CD4-positive, alpha-beta T cell treated with Interleukin-2 at 100 ng/mL for 4 hours (primary cell): ENCODE measurements at places on chromosomes 1 and 21.

DNA sequence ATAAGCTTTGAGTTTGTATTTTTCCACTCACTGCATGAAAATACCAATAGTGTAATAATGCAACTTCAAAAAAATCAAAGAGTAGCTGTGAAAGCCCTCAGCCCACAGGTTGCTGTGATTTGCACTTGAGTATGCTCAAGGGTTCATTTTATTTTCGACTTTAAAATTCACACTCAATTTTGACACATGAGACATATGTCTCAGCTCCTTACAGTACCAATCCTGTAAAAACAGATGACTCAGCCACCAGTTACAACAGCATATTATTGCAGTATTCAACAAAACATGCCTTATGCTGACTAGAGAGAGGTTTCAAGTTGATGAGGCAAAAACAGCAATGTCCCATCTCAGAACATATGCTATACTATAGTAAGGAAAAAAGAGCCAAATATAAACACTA is 66.1 kb downstream of the CYYR1 start:
- DNase-seq: no peak

DNA sequence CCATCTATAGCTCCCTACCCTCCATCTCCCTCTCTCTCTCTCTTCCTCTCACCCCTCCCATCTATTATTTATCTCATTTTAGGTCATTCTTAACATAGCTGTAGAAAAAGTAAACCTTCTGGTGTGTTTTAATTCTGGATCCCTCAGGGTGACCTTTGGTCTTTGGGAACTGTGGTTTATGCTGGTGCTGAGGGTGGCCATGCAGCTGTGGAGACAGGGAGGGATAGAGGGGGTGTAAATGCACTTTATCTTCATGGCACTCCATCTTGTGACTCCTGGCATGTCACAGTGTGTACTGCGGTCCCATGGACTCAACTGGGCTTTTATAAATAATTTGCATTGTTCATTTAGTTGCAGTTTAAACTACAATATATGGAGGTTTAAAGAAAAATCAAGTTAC is 50.2 kb upstream of the RUNX1 start:
- DNase-seq: no peak

GRCh38 chr1:119564548-119564947 is 57.5 kb downstream of the HSD3B1 start:
- no peak for DNase-seq

GRCh38 chr21:33975548-33976081 is 60.0 kb upstream of the ATP5PO start:
- DNase-seq: peak; percentile 92

DNA sequence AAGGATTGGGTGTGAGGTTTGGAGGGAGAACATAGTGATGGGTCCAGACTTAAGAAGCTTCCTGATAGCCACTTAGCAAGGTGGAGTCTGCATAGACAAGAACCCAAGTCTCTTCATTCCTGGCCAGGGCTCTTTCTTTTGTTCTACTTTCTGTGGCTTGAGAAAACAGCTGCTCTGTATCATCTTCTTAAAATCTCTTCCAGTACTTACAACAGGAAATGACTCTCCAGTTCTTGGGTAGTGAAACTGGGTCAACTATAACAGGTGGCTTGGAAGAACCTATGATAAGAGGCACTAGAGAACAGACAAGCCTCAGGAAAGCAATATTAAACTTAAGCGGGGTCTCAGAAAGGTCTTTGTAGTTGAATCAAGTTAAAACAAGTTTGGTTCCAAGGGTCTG is 148.1 kb upstream of the USP24 start:
- peak; percentile 0 for DNase-seq

- DNase-seq: no peak
These were observed 517.4 kb downstream of the KIF26B start for GRCh38 chr1:245671966-245672767.

GRCh38 chr1:229981736-229982135 is 85.3 kb upstream of the GALNT2 start:
- no peak for DNase-seq

- DNase-seq: no peak
These were observed 14.1 kb upstream of the SVBP start for GRCh38 chr1:42831273-42831672.

DNA sequence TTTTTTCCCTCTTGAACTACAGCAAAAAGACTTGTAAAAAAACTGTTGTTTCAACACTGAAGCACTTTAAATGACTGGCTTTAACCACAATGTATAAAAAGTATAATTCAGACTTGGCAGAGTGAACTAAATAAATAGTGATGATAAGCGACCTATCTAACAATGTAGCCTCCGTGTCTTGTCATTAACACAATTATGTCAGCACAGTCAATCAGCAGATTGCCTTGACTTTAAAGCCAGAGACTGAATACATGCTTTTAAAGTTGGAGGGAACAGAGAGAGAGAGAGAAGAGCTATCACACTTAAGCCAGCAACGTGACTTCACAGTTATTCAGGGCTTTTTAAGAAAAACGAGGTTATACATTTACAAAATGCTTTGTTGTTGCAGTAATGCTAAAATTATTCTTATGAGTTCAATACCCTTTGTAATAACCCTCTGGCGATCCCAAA is 378.1 kb downstream of the LMO4 start:
- DNase-seq: no peak

- DNase-seq: no peak
These were observed 74.1 kb upstream of the CASZ1 start for GRCh38 chr1:10870493-10871096.

GRCh38 chr1:201603613-201604232 is 64.8 kb downstream of the NAV1 start:
- no peak for DNase-seq

GRCh38 chr1:241779897-241780296 is 68.1 kb upstream of the EXO1 start:
- DNase-seq: no peak

- DNase-seq: no peak
These were observed 115.4 kb downstream of the TRABD2B start for GRCh38 chr1:47881505-47882442.

DNA sequence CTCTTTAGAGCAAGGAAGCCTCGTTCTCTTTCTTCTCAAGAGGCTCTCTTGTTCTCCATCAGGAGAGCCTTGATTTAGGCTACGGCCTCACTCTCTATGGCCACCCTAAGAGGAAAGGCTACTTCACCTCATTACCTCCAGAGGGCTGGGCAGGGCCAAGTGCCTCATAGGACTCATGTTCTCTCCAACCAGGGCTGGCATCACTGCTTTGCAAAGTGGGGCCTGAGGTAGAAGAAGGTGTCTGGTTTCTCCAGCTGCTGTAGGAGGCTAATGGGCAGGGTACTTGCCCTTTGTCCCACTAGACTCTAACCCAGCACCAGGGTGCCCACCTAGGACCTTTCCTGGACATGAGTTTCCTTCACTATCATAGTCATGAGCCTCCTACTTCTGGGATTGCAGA is 2.1 kb upstream of the ATXN7L2 start:
- no peak for DNase-seq

GRCh38 chr21:45641480-45642035 is 2.0 kb upstream of the PCBP3 start:
- DNase-seq: no peak

DNA sequence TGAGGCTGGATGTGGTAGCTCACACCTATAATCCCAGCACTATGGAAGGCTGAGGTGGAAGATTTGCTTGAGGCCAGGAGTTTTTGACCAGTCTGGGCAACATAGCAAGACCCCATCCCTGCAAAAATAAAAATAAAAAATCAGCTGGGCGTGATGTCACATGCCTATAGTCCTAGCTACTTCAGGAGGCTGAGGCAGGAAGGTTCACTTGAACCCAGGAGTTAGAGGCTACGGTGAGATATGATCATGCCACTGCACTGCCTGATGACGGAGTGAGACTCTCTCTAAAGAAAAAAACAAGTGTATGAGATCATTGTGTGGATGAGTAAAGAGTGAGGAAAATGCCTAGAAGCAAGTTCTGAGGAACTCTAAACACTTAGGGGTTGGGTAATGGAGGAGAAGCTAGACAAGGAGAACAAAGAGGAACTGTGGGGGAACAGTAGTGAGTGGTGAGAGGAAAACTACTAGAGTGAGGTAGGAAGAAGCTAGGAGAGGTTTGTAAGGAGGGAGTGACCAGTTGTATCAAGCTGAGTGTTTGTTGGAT is 17.0 kb downstream of the CLIC4 start:
- no peak for DNase-seq

- DNase-seq: no peak
These were observed 944.5 kb downstream of the KCNT2 start for GRCh38 chr1:195663549-195664280.

DNA sequence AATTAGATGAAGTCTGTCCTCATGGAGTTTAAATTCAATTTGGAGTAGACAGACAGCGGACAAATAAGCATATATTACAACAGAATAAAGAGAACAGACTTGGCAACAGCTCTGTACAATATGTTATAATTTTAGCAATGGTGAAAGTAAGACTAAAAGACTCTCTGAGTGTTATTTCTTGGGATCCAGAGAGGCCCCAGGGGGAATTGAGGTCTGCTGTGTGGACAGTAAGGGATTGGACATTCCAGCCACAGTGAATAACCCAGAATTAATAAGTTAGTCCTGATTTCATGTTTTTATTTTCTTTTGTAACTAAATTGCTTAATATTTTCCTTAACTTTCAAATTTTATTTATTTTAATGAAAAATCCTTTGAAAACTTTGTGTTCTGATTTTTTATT is 101.7 kb downstream of the PATJ start:
- no peak for DNase-seq

DNA sequence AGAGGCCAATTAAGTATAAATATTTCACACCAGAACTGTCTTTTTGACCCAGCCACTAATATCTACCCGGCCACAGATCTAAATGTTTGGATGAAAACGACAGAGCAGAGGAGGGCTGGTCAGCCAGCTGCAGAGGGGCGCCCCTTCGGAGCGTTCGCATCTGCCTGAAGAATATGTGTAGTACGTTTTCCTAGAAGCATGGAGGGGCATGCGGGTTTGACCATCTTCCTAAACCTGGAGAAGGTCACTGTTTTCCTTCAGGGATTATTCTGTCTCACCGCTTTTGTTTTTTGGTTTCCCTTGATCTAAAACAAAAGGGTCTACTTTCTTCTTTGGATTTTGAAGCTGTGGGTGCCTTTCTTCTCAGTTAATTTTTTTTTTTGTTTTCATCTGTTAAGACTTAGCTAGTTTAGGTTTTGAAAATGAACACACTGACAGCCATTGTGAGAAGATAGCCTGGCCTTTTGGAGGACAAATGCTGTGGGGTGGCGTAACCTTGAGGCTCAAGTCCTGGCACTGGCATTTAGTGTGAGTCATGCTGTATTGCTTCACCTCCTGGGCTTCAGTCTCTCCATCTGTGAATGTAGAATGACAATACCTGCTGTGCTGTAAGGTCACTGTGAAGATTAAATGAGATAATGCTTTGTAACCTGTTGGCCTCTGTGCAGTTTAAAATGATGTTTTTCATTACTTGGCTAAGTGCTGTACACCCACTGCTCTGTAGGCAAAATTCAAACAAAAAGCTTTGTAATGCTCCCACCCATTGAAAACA is 74.1 kb upstream of the IRF2BP2 start:
- no peak for DNase-seq

GRCh38 chr1:117613969-117614729 is 8.3 kb downstream of the TENT5C start:
- DNase-seq: no peak

DNA sequence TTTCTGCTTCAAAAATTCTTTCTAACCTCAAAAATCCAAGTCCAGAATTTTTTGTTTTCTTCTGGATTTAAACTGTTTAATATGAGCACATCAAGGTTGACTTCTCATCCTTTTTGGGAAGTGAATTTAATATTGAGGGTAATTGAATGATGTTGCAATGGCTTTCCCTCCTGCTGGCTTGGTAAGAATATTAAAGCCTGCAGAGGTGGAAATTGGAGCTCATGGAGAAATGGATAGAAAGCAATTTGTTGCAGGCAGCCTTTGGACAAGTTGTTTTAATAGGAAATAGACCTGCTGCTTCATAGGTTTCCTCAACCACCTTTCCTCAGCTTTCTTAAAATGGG is 124.7 kb downstream of the SYT2 start:
- no peak for DNase-seq

- DNase-seq: no peak
These were observed 187.2 kb downstream of the C1orf94 start for GRCh38 chr1:34363915-34364314.

DNA sequence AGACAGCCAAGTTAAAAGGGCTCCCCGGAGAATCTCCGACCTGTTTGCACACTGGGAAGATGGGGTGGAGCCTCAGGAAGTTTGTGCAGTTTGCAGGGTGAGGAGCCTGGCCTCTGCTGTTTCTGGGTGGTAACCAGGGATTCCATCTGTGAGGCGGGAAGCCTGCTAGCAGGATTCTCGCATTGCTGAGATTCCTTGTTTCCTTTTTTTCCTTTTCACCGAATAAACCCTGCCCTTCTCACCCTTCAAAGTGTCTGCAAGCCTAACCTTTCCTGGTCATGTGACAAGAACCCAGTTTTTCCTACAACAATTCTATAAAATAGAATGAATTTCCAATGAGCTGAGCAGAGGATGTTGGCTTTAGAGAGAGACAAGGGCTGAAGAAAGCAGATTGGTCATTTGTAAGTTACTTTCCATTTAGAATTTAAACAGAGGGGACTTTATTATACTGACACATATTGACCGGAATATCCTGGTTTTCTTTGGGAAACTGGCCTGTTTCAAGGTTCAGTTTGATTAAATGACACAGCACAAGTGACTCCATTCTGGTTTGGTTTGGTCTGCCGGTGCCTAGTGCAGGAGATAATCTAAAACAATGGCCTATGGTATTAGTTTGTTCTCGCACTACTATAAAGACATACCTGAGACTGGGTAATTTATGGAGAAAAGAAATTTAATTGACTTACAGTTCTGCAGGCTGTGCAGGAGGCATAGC is 48.7 kb upstream of the DNAH14 start:
- DNase-seq: no peak

GRCh38 chr1:93504247-93505033 is 56.5 kb downstream of the FNBP1L start:
- DNase-seq: no peak

DNA sequence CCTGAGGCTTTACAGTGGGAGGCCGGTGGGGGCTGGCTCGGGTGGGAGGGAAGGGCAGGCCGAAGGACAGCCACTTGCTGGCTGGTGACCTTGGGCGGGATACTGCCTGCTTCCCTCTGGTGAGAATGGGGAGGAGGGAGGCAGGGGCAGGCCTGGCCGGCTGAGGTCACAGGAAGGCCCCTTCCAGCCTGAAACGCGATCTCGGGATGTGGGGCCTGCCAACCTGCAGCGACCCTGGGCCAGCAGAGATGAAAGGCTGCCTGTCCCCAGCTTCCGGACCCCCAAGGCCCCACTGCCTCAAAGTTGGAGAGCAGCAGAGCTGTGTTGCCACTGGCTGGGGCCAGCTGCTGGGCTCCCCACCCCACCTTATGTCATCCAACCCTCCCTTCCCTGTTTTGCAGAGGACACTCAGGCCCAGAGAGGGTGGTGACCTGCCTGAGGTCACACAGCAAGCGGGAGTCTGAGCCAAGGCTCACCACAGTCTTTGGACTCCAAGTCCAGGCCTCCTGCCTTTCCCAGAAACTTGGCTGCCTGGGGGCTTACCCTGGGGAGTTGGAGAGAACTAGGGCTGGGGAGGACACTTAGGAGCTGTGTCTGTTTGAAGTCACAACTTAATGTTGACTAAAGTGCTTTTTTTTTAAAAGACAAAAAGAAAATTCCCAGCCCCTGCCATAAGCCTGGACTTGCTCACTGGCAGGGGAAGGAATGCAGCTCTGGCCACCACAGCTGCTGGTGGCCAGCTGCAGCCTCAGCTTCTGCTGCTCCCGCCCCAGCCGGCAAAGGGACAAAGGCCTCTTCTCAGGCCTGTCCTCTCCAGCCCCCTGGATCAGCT is 14.8 kb upstream of the WASF2 start:
- DNase-seq: no peak
